ENCODE measurements at places on chromosomes 3 and 15.

DNA sequence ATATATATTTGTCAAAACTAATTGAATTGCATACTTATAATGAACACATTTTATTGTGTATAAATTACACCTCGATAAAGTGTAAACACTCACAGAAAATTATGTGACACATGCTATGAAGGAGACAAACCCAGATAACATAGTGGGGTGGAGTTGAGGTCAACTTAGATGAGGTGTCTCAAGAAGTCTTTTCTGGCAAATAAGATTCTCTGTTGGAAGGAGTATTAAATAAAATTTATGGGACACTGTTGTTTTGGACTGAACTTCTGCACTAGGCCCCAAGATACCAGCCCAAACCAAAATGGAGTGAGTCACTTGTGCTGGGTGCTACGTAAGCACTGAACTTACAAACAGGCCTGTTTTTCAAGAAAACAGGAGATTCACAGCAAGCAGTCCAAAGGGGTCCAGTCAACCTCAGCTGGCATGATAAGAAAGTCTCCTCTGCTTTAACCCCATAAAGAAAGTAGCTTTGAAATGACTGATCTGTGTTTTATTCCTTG, 18.7 kb downstream of the ACTC1 start:
- DNase-seq = no peak

- no peak for DNase-seq
Measured at GRCh38 chr15:93261845-93262244, 172.8 kb upstream of the RGMA start.

- DNase-seq = no peak
Measured at GRCh38 chr3:58234516-58234931, 3.1 kb upstream of the ABHD6 start.

GRCh38 chr3:194098843-194099183, 37.1 kb upstream of the HES1 start:
- no peak for DNase-seq

- peak; percentile 44 for DNase-seq
Measured at GRCh38 chr3:185959609-185960521, 22.1 kb upstream of the TRA2B start.

DNA sequence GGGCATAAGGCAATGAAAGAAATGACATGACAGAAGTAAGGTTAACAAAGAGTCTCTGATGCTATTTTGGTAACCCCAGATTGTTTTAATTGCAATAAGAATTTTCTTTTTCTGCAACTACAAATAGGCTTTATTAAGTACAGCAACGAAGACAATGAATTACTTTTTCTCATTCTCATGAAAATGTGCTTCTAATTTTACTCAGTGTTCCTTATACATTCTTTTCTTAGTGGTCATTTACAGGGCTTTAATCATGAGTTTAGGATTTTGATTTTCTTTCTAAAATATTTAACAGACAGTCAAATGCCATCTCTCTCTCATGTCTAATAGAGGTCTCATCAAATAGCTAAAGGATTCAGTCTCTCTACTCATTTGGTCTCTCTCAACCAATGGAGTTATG, 452.1 kb downstream of the RAP2B start:
- DNase-seq = no peak

DNA sequence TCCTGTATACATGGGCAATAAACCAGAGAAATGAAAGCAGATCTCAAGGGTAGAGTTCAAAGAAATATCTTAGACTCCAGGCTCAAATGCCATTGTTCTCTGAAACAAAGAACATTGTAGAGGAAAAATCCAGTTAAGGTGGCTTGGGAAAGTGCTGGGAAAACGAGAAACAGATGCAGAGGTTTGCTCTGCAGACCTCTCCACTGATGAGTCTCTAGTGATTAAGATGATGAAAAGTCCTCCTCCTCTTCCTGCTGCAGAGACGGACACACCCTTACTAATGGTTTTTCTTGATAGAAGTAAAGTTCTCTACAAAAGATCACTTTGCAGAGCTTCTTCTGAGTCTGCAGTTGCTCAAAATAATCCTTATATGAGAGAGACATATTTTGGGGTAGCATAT, 264.7 kb downstream of the GABRG3 start:
- DNase-seq = no peak

- DNase-seq = no peak
Measured at GRCh38 chr3:111715911-111716523, 120.9 kb upstream of the ZBED2 start.

DNA sequence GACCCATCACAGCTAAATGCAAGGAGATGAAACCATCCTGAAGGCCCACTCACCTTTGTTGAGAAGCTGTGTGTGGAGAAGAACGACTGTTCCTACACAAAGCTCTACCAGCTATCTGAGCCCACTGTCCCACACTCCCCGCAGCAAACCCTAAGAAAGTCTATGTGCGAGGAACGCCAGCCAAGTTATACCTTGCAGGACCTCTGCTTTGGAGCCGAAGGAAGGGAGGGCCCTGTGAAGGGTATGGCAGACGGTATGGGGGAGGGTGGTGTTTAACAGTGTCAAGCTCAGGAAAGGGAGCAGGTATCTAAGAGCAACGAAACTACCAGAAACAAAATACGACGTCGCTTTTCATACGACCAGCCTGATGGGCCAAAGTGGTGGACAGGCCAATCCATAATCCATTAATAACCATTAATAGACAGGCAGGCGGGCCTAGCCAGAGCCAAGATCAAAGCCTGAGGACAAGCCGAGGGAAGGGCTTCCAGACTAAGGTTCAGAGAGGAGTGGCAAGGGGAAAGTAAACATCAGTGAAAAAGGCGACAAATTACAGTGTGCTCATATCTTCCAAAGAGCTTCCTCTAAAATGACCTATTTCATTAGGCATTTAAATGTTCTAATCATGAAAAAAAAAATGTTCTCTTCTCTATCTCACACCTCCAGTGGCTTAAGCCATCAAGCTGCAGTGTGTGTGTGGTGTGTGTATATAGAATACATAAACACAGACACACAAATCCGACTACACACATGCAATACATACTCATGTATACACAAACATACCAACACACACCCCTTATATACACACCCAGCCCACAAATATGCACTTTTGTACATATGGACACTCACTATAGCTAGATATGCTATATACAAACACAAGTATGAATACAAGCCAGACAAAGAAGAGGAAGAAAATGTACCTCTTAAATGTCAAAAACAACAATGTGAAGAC, 43.9 kb downstream of the PTPN23 start:
- DNase-seq = no peak

DNA sequence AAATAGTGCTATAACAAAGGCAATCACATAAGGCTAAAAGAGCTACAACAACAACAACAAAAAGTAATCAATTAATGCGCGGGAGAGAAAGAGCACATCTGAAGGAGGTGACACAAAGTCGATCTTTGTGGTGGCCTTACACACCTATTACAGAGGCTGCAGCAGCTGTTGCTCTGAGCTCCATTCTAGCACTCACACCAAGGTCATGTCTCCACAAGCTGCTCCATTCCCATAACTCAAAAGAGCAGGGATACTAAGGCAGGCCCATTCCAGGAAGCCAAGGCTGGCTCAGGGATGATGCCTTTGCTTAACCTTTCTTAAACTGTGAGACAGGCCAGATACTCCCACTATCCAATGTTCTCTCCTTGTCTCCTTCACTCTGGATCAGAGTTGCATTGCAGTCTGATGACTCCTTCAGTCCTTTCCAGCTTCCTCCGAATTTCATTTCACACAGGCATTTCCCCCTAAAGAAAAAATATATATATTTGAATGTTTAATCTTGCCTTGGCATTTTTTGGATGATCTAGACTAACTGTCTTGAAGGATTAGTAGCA, 52.7 kb downstream of the SNTN start:
- no peak for DNase-seq

DNA sequence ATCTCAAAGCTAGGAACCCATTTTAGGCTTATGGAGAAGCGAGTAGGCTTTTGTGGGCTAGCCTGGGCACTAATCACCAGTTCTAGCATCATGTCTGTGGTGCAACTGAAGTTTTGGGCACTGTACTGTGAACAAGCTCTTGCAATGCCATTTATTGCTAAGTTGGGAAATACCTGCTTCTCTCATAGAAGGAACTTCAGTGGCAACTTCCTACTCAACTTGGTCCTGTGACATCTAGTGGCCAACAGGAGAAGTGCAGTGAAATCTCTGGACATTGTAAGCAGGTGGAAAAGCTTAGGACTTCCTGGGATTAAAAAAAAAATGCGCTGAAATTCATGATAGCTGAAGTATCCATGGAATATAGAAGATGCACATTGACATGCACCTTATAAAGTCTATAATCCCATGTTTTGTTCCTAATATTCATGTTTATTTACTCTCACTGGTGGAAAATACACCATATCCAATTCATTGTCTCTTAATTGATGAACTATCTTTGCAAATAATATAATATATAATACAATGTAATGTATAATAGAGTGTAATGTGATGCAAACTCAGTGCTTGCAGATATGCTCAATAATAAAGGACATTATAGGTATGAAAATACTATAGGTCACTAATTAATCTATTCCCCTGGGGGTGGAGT, 6.5 kb upstream of the ALDH1A3 start:
- peak; percentile 79 for DNase-seq

DNA sequence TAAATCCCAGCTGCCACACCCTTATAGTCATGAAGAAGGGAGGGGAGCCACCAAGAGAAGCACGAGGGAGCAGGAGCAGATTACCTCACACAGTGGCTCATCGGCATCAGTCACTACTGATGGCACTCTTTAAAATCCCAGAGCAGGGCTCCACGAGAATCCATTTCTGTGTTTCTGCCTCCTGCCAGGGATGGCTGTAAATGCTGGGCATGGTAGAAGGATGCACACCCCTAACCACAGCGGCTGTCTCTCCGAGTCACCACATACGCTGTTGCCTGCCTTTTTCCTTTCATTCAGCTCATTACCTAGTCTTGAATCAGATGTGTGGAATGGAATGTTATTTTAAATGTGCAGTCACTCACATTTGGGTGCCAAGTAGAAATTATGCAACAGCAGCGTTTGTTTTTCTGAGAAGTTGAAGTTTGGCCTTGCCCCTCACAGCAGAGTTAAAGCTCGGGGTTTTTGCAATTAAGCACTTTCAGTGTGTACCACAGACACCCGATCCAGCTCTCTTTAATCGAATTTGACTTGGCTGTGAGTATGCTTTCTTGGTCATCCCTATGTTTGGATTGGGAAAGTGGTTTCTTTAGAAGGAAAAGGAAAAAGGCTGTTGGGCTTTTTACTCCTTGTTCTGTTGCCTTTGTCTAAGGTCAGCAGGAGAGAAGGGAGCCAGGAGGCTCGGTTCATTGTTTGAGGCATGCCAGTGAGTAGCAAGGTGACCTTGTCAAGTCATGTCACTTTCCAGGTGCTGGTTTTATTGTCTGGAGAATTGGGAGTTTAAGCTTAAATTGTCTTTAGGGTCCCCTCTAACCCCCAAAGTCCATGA, 284.2 kb upstream of the TPM1 start:
- peak; percentile 56 for DNase-seq

- DNase-seq = no peak
Measured at GRCh38 chr3:46102059-46102779, 74.9 kb upstream of the XCR1 start.

DNA sequence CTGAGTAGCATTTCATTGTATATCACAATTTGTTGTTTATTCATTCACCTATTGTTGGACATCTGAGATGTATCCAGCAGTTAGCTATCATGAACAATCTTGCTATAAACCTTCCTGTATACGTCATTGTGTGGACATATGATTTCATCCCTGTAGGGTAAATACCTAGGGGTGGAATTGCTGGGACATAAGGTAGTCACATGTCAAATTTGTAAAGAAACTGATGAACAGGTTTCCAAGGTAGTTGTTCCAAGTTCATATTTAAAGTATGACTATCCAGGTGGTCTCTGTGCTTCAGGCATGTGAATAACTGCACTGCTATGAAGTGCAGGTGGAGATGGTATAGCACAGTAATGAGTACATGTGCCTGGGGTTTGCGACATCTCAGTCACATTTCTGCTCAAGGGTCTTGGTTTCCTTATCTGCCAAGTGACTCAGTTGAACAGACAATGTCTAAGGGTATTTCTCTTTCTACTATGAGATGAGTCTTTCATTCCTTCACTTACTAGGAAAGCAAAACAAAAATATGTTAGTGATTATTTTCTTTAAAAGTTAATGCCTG, 229.0 kb upstream of the HES1 start:
- DNase-seq = no peak

DNA sequence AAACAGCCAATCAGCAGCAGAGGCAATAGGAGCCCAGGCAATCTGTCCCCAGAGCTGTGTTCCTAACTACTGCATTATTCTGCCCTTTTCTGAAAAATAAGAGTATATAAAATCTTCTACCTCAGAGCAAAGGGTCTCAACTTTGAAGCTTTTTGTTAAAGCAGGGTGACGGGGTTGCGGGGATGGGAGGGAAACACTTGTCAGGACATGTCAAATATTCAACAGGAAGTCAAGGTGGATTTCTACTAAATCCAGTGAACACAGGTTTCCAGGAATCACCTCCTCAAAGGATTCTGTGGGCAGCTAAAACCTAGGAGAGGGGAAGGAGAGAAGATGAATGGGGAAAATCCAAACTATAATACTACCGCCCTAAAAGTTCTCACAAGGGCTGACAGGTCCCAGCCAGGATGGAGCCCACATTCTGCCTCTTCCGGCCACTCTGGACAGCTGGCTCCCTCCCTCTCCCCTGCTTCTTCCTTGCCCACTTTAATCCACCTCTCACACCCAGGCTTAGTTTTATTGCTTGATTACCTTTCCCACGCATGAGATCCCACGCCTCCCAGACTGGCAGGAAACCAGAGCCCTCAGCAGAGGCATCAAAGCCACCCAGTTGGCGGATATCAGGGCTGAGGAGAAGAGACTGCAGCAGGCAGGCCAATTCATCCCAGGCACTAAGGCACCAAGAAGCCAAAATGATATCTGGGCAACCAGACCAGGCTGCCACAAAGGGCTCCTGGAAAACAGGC, 77.2 kb downstream of the OSBPL10 start:
- DNase-seq = no peak

DNA sequence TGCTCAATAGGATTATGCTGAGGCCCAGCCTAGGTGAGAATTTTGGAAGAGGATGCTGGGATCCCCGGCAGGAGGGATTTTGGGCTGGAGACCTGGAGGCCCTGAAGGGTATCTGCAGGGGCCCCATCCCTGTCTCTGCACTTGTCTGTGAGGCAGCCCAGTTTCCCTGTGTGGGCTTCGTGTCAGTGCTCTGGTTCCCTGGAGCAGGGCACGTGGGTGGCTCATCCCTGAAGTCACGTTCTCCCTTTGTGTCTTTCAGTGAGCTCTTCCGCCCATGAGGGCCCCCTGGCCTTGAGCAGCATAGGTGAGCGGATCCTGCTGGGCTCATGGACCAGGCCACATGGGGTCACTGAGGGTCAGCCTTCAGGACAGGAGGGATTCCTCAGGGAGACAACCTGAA, 217.9 kb downstream of the SNRPN start:
- DNase-seq = no peak

- DNase-seq = no peak
Measured at GRCh38 chr3:76438971-76439370, 600.9 kb upstream of the ROBO2 start.

GRCh38 chr15:80892414-80892813, 97.2 kb downstream of the MESD start:
- DNase-seq = no peak

GRCh38 chr15:66778314-66778665, 76.3 kb downstream of the SMAD6 start:
- DNase-seq = no peak
